ENCODE measurements at places on chromosomes 16 and 17.

DNA sequence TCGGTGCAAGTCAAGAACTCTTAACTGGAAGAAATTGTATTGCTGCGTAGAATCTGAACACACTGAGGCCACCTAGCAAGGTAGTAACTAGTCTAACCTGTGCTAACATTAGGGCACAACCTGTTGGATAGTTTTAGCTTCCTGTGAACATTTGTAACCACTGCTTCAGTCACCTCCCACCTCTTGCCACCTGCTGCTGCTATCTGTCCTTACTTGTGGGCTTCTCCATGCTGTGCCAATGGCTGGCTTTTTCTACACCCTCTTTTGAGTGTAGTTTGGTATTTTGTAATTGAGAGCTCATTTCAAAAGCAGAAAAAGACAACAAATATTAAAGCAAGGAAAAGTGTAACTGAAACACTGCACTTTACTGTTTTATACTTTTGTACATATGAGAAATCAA lies 7.7 kb upstream of the RASL10B start:
- no peak for DNase-seq

- DNase-seq: peak; percentile 91
These were observed 3.0 kb downstream of the BORCS6 start for GRCh38 chr17:8186787-8187516.

GRCh38 chr17:16918443-16918842 lies 53.5 kb downstream of the TNFRSF13B start:
- peak; percentile 80 for DNase-seq

DNA sequence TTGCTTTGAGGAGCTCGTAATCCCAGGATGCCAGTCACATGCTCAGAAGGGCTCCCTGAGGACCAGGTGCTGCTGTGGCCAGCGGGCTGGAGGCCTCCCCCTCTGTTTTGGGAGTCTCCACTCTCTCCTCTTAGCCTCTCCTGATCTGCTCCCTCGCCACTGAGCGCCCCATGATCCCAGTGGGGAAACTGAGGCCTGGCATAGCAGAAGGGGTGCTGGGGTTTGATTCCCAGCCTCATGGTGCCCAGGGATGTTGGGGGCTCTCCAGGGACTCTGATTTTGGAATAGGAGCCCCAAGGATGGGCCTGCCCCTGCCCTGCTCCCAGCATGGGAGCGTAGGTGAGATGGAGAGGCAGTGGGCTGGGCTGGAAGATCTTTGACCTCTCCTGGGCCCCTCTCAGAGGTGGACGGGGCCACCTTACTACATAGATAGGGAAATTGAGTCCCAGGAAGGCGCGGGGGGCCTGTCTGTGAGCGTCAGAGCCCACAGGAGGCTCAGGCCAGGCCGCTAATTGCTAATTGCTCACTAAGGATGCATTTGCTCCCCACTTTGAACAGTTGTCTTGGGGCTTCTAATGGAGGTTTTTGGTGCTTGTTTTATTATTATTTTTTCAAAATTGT lies 525 bp upstream of the ADCY7 start:
- DNase-seq: no peak

DNA sequence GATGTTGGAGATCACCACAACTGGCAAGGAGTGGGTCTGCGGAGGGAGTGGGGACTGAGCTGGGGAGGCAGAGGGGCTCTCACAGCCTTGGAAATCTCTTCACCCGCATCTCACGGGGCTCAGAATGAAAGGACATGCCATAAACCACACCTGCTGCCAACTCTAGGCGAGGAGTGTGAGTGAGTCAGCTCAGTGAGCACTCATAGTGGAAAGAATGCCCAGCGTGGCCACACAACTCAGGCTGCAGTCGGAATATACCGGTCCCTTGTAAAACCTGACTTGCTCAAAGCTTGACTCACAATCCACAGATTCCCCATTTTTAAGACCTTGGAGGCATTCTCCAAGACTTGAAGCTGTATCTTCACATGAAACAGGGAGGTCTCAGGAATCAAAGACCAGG lies 36.7 kb downstream of the STAT5A start:
- peak; percentile 8 for DNase-seq

DNA sequence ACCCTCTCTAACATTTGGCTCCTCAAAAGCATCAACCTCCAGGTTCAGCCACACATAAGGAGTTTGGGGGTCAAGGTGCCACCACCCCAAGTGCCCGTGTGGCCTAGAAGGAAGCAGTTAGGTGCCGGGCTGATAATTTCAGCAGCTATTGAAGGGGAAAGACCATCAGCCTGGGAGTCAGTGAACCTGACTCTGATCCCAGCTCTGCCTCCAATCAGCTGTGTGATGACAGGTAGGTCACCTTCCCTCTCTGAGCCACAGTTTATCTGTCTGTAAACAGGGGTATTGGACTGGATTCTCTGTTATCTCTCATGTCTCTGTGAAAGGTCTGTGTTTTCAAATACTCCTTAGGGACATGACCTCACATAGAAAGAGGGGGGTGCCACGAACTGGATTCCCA lies 3.9 kb downstream of the CRHR1 start:
- DNase-seq: no peak

- DNase-seq: no peak
These were observed 302.2 kb downstream of the CNTNAP4 start for GRCh38 chr16:76579277-76579922.
